Frontal cortex (tissue), 4 donors: ENCODE measurements at places on chromosomes 7 and 10.

GRCh38 chr7:91324663-91325062 is 60.4 kb downstream of the FZD1 start:
- no peak for DNase-seq

DNA sequence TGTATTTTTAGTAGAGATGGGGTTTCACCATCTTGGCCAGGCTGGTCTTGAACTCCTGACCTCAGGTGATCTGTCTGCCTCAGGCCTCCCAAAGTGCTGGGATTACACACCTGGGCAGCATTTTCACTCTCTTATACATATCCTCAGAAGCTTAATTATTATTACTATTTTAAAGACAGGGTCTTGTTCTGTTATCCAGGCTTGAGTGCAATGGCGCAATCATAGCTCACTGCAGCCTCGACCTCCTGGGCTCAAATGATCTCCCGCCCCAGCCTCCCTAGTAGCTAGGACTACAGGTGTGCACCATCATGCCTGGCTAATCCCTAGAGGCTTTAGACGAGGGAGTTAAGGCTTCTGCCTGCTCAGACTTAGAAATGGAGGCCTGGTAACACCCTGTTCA is 26.3 kb downstream of the UNC5B start:
- DNase-seq, result no peak

GRCh38 chr10:1631282-1631681 is 106.0 kb downstream of the ADARB2 start:
- DNase-seq, result no peak

DNA sequence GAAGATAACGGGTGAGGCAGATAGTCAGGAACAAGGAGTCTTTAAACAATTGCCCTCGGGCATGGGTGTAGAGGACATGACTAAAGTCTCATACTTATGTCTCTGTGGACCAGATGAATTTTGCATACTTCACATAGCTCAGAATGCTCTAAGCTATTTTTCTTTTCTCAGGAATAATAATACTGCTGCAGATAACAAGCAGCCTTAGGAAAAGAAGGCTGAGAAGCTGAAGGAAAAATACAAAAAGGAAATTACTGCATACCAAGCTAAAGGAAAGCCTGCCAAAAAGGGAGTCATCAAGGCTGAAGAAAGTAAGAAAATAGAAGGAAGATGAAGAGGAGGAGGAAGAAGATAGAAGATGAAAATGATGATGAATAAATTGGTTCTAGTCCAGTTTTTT is 13.4 kb upstream of the ERCC6 start:
- no peak for DNase-seq

- DNase-seq, result no peak
Observed at GRCh38 chr7:30396389-30396788, 82.2 kb downstream of the NOD1 start.

DNA sequence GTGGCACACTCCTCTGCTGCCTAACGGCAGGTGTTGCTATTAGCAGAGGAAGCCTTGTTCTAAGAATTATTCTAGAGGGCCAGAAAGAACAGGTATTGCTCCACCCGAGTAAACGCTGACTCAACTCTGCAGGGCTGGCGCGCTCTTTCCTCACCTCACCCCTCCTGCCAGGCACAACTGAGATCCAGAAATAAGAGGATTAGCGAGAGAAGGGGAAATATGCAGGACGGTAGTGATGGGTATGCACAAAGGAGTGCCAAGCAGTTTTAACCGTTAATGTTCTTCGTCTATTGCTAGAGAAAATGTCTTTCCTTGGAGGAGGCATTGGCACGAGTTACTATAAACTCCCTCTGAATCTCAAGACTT is 369 bp upstream of the SCIN start:
- no peak for DNase-seq

DNA sequence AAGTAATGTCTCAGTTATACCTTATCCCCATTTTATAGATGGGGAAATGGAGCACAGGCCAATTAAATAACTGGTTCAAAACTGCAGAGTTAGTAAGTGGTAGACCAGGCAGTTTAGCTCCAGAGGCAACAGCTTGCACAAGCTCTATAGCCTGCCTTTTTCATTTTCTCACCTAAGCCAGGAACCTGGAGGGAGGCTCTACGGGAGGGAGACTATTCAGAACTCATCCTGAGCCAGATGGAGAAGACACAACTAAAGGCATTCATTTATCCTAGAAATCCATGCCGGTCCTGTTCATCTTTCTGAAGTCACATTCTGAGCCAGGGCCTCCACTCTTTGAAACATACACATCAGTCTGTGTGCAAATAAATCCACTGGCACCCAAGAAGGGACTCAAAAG is 103.2 kb downstream of the CALN1 start:
- DNase-seq, result no peak

DNA sequence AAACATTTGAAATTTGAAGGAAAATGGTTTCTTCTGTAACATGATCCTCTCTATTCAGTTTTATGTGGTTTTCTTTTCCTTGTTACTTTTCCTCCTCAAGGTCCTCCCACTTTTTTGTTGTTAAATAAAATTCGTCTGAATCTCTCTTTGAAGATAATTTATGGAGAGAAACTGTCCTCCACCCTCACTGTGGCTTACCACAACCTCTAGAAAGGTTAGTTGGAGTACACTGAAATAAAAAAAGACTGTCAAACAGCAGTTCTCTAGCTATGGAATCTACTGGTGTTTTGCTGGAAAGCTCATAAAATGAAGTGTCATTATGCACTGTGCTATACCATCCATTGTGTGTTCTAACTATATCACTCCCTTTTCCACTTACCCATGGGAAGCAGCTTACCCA is 189.4 kb downstream of the HDAC9 start:
- no peak for DNase-seq

DNA sequence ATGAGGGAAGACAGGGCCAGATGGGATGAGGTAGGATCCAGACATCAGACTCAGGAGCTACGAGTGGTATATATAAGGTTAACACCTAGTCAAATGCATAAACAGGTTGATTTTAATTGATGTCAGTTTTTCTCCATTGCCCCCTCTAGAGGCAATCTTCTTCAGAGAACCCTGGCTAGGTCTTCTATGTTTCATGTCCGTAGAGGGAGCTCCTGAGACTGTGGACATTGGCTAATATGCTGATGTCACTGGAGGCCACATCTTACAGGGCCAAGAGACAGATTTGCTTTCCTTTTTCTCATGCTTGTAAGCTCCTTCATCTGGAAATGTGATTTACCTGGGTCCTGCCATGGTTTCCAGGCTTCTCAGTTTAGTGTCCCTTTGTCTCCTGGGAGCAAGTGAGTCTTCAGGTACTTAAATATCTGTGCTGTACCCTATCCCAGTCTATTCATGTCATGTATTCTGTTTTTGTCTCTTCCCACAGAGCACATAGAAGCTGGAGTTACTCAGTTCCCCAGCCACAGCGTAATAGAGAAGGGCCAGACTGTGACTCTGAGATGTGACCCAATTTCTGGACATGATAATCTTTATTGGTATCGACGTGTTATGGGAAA is 161.6 kb upstream of the PRSS1 start:
- DNase-seq, result no peak

DNA sequence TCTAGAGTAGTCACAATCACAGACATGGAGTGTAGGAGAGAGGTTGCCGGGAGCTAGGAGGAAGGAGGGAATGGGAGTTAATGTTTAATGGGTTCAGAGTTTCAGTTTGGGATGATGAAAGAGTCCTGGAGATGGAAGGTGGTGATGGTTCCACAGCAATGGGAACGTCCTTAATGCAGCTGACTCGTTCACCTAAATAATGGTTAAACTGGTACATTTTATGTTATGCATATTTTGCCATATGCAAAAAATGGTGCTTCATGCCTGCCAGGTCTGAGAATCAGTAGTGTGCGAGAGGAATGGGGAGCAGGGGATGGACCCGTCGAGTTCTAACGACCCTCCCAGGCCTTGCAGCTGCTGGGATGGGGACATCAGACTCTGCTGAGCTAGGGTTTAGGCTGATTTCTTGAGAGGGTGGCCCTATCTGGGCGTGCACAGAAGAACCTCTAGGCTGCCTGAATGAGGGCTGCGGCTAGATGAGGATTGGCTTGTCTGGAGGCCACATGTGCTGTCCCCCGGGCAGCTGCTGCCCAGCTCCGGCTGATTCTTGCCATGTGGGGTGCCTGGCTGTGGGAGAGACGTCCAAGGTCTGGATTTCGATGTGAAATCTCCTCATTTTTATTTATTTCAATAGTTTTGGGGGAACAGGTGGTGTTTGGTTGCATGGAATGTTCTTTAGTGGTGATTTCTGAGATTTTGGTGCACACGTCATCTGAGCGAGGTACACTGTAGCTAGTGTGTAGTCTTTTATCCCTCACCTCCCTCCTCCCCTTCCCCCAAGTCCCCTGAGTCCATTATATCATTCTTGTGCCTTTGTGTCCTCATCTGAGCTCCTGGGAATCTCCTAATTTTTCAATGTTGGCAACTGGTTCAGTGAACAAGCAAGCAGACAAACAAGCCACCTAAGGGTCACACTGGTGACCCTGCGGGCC is 116.0 kb downstream of the GRK5 start:
- DNase-seq, result no peak

- no peak for DNase-seq
Observed at GRCh38 chr7:84277628-84278224, 83.1 kb upstream of the SEMA3A start.

DNA sequence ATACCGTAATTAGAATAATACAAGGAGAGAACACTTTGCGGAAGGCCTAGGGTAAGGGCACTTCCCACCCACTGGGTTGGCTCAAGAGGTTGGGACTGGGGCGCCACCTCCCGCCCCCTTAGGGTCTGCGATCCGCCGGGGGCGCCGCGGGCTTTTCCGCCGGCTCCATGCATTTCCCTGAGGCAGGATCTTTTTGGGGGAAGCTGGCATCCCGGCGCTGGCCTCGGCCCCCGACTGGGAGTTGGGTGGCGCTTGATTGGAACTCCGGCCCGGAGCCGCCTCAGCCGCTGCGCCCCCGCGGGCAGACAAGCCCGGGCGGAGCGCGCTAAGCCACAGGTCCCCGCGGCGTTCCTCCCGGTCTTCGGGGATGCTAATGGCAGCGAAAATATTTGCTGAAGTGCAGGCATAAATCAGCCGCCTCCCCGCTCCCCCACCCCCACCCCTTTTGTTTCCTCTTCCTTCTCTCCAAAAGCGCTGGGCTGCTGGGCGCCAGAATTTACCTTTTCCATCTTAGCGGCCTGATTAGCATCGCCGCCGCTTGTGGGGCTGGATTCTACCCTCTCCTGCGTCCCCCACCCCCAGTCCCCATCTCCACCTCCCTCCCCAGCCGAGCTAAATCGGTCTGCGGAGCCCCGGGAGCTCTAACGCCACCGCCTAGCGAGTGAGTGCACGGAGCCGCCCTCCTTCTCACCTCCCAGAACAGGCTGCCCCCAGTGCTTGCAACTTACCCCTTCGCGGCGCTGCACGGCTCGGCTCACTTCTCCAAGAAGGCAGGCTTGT is 5.1 kb downstream of the UNC5B start:
- no peak for DNase-seq
